Fibroblast of the conjunctiva (primary cell): ENCODE measurements at places on chromosomes 7 and 10.

DNA sequence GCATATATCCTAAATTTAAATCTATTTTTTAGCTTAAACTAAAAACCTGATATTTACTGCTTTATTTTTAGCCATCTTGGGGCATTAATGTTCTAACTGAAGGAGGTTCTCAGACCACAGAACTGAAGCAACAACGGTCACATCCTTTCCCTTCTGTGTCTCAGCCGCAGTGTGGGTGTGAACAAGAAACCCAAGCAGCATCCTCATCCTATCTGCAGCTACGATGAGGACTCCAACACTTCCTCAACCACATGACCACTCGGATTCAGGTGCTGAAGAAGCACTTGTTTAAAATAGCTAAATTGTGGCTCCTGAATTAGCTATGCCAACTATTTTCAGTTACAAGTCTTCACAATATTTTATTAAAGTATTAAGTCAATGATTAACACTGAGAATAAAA lies 5.3 kb downstream of the ESYT2 start:
- DNase-seq, result no peak

DNA sequence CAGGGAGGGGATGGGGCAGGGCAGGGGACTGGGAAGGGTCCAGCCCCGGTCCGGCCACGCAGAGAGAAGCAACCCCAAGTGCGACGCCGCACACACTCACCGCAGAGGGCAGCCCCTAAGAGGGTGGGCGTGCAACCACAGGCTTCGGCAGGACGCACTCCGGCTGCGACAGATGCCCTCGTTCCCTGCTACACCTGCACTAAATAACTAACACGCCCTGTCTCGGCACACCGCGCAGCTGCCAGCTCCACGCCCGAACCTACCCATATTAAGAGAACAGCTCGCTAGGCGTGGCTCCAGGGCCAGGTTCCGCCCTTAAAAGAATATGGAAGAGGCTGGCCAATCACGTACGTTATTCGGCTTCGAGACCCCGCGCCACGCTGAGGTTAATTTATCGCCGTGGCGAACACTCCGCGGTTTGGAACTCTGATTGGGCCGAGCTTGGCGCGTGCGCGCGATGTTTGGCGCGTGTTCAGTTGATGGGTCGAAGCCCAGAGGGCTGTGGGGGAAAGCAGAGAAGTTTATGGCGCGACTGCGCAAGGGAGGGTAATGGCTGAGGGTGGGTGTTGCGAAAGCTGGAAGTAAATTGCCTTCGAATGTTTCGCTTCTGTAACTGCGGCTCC lies 91.1 kb downstream of the OR13A1 start:
- DNase-seq, result no peak

DNA sequence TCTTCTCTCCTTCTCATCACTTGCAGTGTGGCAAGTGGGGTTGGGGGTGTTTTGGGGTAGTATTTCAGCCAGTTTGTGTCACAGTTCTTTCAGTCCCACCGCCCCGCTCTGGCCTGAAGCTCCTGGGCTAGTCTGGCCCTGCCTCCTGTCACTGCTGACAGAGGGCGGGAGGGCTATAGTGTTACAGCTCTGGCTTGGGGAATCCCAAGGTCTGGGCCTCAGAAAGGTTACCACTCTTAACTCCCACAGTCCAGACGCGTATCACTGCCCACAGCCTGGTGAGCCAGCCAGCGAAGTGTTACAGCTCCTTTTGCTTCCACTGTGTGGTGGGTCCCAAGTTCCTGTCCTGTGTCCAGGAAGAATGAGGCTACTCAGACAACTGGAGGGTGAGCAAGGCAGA lies 56.0 kb downstream of the ZNF777 start:
- no peak for DNase-seq

- no peak for DNase-seq
Observed at GRCh38 chr7:103719070-103719469, 270.4 kb downstream of the RELN start.

GRCh38 chr7:114784177-114784576 lies 137.7 kb upstream of the MDFIC start:
- no peak for DNase-seq

DNA sequence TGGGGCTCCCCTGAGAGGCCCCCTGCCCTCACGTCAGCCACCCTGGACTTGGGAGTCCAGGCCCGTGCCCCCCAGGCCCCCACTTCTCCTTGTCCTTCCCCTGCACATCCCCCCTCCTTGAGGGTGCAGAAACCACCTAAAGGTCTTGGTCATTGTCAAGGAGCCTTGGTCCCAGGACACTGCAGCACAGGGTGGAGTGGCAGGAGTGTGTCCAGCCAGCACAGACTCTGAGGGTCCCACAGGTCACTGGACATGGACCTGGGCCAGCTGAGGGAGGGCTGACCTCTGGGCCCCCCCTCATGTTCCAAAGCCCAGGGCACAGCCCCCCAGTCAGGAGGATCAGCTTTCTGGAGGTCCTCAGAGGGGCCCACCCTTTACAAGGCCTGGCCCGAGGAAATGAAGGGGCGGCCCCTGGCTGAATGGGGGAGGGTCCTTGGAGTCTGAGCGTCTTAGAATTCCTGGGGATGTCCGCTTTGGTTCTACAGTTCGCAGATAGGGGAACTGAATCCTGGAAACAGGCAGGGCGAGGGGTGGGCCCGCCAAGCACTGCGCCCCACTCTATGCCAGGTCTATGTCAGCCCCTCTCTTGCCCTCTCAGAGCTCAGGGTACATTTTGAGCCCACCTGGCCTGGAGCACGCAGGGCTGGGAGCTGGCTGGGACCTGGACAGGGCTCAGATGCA lies 54.0 kb downstream of the PWWP2B start:
- no peak for DNase-seq

DNA sequence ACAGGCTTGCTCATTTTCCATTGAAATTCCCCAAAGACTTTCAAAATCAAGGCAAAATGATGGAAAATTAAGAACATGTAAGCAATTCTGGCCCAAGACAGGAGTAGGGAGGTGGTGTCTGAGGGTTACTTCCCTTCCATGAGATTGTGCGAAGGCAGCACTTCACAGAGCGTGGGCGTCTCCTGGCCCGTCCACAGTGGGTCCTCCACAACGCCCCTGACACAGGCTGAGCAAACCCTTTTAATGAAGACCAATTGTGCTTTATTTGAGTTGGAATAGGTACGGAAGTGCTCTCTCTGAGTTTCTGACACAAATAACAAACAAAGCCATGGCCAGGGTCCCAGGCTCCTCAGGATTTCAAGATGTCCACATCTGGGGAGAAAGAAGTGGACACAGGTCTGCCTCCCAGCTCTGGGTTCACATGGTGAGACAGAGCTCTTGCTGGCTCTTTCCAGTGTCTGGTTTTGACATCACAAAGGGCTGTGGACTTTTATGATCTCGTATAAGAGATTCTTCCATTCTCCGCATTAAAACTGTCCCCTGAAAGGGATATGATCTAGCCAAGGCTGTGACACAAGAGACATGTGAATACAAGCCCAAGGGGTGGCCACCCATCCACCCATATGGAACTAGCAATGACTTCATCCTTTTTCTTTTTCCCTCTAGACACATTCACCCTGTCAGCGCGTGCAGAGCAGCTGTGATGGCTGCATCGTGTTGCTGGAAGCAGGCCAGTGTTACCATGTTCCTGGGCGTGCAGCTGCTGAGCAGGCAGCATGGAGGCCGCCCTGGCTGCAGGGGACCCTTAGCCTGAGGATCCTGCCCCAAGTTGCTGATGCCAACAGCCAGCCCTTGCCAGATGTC lies 145.6 kb downstream of the ADAM12 start:
- peak; percentile 73 for DNase-seq

- no peak for DNase-seq
Observed at GRCh38 chr10:102509387-102509786, 5.6 kb downstream of the SUFU start.

DNA sequence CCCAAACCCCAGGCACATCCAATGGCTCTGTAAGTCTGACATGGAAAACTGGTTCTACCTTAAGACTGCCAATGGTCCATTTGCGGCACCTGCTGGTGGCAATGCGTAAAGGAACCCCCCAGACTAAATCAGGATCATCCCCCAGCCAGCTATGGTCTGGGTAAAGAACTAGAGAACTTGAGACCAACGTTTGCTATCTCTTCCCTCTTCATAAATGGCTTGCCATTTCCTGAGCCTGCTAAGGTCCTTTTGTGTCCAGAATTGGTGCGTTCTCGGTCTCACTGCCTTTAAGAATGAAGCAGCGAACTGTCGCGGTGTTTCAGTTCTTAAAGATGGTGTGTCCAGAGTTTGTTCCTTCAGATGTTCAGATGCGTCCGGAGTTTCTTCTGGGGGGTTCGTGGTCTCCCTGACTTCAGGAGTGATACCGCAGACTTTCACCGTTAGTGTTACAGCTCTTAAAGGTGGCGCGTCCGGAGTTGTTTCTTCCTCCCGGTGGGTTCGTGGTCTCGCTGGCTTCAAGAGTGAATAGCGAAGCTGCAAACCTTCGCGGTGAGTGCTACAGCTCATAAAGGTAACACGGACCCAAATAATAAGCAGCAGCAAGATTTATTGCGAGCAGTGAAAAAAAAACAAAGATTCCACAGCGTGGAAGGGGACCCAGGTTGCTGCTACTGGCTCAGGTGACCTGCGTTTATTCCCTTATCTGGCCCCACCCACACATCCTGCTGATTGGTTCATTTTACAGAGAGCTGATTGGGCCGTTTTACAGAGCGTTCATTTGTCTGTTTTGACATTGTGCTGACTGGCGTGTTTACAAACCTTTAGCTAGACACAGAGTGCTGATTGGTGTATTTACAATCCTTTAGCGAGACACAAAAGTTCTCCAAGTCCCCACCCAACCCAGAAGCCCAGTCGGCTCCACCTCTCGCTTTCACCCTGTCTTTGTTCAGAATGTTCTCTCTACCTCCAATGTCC lies 95.4 kb downstream of the ELMO1 start:
- DNase-seq, result no peak

DNA sequence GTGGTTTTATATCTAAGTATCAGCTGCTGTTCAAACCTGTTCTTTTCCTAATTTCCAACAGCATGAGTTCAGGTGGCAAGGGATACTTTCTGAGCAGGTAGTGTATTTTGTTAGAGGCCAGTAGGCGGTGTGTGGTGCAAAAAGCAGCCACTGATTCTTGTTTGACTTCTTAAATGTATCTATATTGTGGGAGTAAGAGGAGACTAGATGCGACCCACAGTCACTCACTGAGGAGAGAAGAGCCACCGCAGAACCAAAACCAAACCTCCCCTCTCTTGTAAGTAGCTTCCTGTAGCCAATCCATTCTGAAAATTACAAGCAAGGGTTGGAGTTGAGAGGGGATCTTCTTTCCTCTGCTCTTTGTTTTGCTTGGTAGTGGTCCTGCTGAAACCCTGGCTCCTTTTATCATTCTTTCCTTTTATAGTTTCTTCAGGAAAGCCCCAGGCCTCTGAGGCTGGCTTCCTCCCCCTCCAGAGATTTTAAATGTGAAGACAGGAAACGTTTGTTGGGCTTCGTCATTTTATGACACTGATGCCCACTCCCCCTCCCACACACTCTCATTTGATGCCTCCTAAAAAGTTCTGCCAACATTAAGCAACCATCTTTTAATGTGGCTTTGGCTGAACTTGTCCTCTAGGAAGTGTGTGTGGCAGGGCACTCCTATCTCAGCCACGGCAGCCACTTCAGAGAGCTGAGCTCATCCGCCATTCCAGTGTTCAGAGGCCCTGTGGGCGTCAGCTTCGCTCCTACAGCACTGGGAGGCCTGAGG lies 566.0 kb downstream of the SUGCT start:
- no peak for DNase-seq
